ENCODE measurements at places on chromosomes 6 and 20.

- DNase-seq: no peak
Measured at GRCh38 chr6:130740308-130740707, 86.9 kb upstream of the SMLR1 start.

DNA sequence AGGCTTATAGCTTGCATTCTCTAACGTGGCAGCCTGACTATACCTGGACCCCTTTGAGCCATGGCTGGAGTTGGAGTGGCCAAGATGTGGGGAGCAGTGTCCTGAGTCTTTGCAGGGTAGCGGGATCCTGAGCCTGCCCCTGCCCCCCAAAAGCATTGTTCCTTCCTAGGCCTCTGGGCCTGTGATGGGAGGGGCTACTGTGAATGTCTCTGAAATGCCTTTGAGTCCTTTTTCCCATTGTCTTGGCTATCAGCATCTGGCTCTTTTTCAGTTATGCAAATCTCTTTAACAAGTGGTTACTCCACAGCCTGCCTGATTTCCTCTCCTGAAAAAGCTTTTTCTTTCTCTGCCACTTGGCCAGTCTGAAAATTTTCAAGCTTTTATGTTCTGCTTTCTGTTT, 17.0 kb upstream of the PRL start:
- no peak for DNase-seq

DNA sequence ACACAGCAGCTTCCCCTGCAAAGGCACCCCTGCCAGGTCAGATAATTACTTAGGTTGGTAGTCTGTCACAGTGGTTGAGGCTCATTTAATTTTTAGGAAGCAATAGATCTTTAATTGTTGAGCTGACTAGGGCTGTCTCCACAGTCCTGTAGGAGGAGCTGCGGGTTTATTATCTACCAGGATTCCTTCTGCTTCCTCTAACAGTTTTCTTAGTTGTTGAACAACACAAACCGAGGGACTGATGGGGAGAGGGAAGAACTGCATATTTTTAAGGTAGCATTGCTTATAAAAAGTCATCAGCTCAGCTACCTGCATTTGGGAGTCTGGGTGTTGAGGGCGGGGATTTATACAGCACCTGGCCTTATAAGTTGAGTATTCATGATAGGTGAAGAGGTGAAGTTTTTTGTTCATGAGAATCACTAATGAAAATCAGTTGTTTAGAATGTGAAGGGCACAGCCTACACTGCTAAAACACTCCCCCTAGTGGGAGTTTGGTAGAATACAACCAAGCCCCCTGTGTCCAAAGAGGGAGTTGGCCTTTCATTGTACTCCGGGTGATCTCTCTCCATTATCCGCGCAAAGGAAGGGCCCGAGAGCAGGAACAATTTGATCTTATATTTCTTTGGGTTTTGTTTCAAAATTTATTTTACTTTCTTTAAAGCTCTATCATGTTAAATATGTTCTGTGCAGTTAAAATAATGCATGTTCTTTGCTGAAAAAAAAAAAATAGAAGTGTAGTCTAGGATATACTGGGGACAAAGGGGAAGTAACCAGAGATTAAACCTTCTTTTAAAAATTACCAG, 69.6 kb downstream of the SSR1 start:
- DNase-seq: peak; percentile 60

- no peak for DNase-seq
Measured at GRCh38 chr20:25525867-25526266, 59.5 kb downstream of the NINL start.

DNA sequence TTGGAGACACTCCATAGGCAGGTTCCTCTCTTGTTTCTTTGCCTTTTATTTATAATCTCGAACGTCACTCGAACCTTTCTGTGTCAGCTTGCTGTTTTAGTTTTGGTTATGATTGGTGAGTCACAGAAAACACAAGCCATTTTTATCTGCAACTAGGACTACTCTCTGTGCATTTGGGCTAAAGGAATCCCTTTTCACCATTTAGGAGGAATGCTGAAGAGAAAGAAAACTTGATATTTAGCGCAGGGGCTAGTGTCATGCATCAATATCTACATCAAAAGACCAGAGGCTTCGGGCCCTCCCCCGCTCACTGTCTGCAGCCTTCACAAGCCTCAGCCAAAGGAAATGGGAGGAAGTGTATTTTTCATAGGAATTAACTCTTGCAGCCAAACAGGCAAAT, 507.8 kb upstream of the CITED2 start:
- DNase-seq: no peak

DNA sequence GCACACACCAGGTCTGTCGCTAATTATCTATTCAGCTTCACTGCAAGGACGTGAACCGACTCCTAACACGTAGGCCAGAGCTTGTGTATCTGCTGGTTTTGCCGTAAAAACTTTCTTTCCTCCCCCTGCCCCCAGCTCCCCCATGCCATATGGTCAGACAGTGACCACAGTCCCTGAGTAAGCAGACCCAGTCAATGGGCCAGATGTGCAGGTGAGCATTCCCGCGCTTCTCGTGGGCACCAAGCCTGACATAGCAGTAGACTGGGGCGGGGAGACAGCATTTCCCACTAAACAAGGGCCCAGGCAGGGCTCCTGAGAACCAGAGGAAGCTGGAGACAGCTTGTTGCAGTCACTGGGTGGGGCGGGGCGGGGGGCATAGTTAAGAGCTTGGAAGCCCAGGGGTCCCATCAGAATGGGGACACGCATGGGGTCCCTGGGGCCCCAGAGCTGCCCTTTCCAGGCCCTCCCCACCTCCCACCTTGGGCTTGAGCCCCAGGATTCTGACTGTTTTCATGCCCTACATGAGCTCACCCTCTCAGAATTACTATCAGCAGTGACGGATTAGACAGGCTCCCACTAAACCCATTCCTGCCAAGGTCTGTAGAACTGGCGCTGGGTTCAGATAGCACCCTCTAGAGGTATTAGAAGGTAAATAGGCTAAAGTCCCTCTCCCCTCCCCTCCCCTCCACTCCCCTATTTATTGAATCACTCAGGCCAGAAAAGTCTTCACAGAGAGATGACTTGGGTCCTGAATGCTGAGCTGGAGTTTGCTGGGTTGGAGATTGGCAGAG, 51.8 kb downstream of the CDH26 start:
- DNase-seq: no peak
